AG09319 (cell line): ENCODE measurements at places on chromosomes 12 and 14.

DNA sequence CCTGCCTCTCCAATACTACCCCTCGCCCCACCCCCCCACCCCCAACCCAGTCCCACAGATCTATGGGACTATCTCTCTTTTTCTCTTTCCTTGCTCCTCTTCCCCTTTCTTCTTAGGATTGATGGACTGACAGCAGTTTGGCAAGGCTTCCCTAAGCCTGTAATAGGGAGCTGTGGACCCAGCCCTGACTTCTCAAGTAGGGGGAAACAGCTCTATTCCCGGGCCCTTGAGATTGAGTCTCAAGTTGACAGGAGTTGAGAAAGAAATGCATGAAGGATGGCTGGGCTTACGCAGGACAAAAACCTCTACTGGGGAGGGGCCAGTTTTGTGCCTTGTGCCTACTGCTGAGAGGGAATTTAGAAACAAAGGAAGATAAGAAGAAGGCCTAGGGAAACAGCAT, 60.4 kb downstream of the SMUG1 start:
- DNase-seq, result no peak

DNA sequence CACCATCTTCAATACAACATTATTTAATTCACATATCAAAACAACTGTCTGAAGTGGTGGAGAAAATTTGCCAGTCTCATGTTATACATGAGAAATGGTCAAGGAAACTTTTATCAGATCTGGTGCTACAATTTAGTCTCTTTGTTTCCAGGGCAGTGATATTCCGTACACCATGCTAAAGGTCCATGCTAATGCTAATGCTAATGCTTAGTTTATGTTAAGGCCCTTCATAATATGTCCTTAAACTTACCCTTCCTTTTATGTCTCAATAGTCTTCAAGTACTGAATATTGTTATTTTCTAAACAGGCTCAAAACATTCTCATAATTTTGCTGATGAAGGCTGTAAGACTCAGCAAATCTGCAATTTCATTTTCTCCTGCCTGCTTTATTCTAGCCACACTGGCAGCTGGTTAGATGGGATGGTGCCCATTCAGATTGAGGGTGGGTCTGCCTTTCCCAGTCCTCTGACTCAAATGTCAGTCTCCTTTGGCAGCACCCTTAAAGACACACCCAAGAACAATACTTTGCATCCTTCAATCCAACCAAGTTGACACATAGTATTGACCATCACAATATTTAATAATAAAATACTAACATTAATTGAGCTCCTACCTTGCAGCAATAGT, 59.8 kb downstream of the TMEM117 start:
- no peak for DNase-seq

GRCh38 chr12:111256629-111257434, 112.1 kb downstream of the PHETA1 start:
- no peak for DNase-seq

DNA sequence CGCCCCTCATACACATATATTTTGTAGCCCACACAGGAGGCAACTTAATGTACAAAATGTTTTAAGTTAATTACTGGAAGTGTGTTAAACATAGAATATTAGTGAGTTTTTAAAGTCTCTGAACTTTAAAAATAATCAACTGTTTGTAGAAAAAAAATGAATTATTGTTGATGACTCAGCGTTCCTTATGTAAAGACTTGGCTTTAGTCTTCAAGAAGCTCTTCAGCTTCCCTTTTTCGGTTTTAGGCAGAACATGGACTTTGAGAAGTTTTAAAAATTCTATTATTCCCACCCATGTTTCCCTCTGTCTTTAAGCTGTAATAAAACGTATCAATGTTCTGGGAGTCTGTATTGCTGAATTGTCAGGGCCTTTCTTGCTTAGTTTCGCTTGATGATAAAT, 269.5 kb downstream of the FBXL14 start:
- DNase-seq, result no peak

DNA sequence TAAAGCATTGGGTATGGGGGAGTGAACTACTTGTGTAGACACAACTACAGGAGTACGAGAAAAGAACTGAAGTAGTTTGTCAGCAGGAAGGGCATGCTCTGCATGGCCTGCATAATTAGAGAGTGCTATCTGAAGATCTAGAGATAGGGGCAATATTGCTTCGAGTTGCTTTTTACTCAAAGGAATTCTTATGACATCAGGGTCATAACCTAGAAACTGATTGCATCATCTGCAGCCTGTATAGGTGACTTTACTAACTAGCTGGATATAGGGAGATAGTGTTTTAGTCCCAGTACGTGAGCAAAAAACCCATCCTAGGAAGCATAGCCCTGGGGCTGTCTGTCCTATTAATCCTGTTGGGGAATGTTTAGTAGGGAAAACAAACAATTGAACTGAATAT, 39.8 kb downstream of the TMTC3 start:
- no peak for DNase-seq
